ENCODE measurements at places on chromosomes 6 and 20.

DNA sequence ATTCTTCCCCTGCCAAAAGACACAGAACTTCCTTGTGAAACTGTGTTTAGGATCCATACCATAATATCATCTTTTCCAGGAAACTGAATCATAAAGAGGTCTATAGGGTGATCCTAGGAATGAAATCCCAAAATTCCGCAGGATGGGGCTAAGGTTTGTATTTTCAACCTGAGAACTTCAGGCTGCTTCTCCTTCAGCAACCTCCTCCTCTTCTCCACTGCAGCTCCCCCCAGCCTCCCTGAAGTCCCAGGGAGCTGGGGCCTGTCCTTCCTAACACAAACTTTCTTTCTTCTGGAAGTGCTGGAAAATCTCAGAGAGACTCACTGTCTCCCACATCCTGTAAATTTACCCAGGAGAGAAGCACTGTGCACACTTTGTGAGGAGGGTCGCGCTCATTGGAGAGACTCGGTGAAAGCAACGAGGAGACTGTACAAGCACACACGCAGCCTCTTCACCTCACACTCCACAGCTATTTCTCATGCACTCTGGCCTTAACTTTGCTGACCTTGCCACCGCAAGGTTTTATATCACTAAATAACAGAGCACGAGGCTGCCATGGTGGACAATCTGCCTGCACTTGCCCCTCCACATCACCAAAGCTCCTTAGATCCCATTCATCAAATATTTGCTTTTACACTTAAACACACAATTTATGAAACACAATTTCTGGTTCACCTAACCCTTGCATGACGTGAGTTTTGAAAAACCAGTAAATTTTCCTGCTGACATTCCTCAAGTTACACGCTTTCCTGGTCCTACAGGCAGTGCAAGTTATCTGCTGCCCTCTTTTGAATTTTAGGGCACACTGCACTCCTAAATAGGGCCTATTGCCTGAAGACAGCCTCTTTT is 14.3 kb downstream of the ID4 start:
- peak; percentile 87 for DNase-seq

GRCh38 chr6:30611150-30611855 is 5.7 kb downstream of the PPP1R10 start:
- DNase-seq: no peak

- no peak for DNase-seq
Observed at GRCh38 chr6:49332781-49333180, 130.3 kb downstream of the MMUT start.

GRCh38 chr20:23295934-23296333 is 54.7 kb upstream of the NXT1 start:
- DNase-seq: no peak

Measured in lung (tissue), 17 donors.